ENCODE measurements at places on chromosomes 2 and 18. TPM values are rescaled to one million over a fixed set of nuclear protein-coding genes. Genes with fewer than 3 reads are reported as not detected.

DNA sequence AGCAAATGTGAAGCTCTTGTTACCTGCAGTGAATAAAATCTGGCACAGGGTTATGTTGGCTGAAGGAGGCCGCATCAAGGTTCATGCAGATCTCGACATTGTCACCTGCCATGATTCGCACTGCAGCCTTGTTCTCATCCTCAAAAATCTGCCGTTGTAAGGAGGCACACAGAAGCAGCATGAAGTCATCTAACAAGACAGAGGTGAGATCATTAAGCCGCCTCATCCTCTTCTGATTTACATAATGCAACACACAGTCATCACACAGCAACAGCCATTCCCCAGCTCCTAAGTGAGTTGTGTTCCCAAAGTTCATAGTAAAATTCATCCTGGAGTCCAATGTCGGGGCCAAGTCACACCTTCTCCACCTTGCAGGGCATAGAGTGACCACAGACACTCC is 232.1 kb downstream of the NAPG start:
- DNase-seq = no peak

DNA sequence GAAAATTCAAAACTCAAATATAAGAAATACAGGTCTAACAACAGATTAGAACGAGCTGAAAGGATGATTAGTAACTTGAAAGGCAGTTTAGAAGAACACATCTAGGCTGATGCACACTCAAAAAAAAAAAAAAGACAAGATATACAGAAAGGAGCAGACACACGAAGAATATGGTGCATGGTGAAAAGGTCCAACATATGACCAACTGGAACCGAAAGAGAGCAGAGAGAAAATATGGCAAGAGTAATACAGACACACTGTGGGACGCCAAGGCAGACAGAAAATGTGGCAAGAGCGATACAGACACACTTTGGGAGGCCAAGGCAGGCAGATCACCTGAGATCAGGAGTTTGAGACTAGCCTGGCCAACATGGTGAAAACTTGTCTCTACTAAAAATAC is 39.8 kb downstream of the NDUFA10 start:
- no peak for DNase-seq

DNA sequence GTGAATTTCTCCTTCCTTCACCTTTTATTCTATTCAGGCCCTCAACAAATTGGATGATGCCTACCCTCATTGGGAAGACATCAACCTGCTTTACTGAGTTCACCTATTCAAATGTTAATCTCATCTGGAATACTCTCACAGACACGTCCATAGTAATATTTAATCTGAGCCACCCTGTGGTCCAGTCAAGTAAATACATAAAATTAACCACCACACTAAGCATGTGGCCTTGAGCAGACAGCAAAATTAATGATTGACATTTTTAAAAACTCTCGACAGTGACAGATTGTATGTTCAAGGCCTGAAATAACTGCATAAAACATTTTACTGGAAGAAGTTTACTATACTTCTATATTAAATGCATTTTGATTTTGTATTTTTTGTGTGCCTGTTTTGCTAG is 540.6 kb upstream of the GCFC2 start:
- no peak for DNase-seq

DNA sequence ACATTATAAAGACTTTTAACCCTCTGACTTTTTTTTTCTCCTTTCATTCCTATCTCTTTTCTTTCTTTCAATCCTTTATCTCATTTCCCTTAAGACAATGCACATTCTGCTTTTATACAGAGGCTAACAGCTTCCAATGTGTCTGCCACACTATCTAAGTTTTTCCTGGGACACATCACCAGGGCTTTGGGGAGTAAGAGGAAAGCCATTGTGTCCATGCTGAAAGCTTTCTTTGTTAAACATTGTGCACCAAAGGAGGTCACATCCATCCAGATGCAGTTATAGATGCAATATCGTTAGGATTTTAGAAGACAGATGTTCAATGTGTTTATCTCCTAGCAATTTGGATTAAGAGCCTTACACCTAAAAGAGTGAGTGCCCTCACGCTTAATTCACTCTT is 534.1 kb downstream of the CNTNAP5 start:
- no peak for DNase-seq

UPP2 gene
- total RNA-seq = not detected

- DNase-seq = no peak
Observed at GRCh38 chr2:1231466-1232063, 181.7 kb upstream of the TPO start.

DNA sequence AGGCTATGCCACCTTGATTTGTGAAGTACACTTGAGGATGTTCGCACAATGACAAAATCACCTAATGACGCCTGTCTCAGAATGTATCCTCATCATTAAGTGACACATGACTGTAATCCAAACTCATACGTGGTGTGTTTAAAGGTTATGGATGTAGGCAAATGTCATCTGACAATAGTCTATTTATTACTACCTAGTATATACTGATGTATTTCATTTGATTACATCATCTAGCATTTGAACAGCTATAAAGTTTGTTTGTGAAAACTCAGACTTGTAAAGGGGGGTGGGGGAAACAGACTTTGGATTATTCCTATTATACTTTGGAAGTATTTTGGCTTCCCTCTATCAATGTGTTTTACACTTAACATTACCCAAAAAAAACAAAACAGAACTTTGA is 129.9 kb downstream of the TANC1 start:
- no peak for DNase-seq

POTEJ gene
- 0.19 TPM for total RNA-seq

DNA sequence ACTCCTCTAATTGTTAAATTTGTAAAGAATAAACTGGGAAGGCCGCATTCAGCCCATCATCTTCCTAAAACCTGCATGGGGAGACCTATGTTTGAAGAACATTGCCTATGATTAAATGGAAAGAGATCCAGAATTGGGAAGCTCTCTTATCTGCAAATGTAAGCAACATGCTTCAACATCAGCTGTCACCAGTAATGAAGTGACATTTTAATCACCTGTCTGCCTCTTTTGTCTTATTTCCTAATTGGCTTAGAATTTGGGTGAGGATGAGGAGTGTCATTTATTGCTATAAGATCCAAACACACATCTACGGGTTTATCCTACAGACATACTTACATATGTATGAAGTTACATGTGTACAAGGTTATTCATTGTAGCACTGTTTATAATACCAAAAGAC is 26.0 kb upstream of the SSB start:
- DNase-seq = no peak

TMEM169 gene
- 3.8 TPM for total RNA-seq

DNA sequence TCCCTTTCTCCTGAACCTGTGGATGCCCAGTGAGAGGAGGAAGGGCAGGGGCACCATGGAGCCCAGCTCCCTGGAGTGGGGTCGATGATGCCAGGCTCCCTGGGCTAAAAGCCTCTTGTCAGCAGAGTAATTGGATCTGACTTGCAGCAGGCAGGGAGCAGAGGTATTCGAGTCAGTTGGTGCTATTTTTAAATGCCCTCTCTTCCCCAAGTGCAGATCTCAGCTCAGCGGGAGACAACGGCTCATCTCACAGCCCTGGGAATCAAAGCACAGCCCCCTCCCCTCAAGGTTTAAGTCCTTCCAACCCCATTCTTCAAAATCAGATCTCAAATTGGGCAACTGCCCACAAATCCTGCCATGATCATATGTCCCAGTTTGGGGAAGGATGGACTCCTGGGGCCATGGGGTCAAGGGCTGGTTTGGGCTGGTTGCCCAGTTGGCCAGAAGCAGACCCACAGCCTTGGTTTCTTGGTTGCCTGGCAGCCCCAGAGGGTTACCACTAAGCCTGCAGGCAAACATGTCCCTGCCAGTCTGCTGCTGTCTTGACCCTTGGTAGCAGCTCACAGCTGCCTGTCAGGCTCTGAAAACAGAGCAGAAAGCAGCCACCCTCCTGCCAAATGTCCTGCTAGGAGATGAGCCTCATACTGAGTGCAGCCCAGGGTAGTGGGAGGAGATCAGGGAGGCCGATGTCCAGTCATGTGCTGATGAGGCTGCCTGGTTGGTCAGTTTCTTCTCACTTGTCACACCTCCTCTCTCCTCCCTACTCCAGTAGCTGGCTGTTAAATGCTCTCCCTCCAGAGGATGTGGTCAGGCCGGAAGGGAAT is 244.9 kb downstream of the LOXHD1 start:
- DNase-seq = no peak

NEUROD1 gene
- total RNA-seq = 33.3 TPM

DNA sequence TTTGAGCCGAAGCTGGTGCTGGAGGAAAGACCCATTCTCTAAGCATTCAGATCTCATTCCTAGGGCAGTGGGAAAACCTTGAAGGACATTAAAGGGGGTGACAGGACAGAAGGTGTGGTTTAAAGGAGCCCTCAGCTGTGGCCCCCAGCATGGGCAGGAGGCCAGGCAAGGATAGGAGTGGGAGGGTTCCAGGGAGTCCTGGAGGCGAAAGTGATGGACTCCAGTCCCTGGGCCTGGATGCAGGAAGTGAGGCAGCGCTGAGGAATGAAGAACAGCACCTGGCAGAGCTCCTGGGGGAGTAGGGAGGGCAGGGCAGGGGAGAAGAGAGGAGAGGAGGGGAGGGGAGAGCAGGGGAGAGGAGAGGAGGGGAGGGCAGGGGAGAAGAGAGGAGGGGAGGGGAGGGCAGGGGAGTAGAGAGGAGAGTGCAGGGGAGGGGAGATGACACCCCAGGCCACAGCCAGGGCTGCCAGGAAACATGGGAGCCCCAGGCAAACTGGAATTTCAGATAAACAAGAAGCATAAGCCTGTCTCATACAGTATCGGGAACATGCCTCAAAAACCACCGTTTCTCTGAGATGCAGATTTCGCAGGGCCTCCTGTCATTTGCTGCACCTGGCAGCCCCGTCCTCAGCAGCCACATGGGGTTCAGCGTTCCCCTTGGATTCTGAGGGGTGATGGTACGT is 5.7 kb downstream of the RAMP1 start:
- DNase-seq = no peak

- no peak for DNase-seq
Observed at GRCh38 chr2:196208915-196209314, 37.5 kb upstream of the STK17B start.

DNA sequence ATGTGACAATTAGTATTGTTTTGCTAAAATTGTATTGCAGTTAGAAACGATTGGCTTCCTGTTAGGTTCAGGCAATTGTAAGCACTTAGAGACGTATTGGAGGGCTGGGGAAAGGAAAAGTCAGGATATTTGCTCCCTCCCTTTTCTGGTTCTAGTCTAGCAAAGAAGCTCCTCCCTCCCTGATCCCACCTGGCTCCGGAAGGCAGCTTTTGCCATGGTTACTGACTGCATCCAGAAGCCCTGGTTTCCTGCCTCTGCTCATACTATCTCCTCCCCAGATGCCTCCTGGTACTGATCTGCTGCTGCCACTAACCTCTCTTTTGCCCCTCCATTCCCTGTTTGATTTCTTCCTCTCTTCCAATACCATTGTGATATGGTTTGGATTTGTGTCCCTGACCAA is 275.9 kb downstream of the MREG start:
- DNase-seq = no peak

DNA sequence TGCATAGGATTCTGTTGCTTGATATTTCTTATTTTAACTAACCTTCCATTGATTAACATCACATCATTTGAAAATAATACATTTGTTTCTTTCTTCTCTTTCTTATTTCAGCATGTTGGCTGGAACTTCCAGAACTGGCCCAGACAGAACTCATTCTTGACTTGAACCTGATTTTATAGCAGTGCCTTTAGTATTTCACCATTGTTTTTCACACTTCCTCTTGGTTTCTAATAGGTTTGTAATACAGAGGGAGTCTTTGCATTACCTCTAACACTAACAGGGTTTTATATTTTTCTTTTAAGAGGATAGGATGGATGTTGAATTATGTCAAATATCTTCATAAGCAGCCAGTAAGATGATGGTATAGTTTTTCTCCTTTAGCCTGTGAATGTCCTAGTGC is 39.2 kb downstream of the SEMA4F start:
- DNase-seq = no peak

DNA sequence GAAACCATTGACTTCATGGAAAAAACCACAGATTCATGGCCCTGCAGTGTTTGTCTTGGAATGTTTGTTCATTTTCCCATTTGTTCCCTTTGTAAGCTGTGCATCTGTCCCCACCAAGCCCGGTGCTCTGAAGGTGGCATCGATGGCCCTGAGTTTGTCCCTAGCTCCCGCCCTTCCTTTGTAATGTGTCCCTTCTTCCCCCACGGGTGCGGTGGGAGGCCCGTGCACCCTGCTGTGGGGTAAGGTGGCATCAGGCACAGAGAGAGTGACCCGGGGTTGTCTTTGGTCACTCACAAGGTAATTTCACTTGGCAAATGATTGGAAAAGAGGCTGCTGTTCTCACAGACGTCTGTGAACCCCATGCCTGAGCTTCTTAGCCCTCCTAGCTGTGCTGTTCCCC is 28.7 kb downstream of the KLHL29 start:
- DNase-seq = no peak

DAW1 gene
- total RNA-seq = 0.42 TPM

MOGAT1 gene
- 0.74 TPM for total RNA-seq

DNA sequence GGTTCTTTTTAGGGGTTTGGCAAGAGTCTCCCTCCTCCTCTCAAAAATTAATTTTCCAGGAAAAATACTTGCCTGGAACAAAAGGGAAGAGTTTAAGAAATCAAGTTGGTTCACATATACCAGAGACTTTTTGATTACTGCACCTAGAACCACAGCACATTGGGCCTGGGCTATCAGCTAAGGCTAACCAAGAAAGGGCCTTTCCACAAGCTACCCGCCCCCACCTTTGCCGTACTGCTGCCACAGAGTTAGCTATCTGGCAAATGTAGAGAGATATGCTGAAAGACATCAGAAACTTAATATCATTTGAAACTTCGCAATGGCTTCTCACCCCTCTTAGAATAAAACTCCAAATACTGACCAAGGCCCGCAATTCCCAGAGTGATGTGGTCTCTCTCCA is 76.9 kb downstream of the AAK1 start:
- DNase-seq = no peak

DNA sequence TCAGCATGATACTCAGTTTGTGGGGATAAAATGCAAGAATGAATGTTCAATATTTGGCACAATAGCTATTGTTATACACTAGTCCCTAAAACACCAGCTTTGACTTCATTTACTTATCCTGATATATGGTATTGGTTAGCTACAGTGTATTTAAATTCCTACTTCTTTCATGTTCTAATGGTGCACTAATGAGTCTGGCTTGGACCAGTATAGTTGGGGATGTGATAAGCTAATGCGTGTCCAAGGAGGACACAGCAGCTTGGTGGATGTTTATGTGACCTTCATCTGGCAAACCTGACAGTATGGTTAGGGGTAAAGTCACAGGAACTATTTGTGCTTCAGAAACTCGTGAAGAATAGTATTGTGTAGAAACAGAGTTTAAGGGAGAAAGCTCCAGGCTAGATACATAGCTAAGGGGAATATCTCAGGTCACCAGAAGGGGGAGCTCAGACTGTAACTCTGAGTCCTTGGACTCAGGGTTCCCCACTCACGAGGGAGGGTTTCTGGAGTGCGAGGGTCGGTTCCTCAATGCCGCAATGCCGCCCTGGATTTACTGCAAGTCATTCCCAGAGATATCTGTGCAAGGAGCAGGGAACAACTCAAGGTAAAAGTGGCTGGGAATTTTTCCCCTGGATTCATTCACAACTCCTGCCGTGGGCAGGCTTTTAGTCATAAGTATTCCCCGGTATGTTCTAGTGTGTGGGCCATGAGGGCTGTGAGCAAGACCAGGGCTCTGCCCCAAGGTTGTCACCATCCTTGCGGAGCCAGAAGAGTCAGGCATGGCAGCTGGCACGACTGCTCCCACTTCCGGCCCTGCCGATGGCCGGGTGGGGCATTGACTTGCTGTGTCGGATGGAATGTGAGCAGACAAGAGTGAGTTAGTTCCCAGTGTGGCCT is 14.5 kb downstream of the IL1R2 start:
- no peak for DNase-seq
